Pericardium fibroblast (primary cell): ENCODE measurements at places on chromosomes 6 and 20. TPM values are rescaled to one million over a fixed set of nuclear protein-coding genes. Genes with fewer than 3 reads are reported as not detected.

The ARHGAP40 gene
- not detected in 2 replicates for total RNA-seq

The TULP1 gene
- total RNA-seq, result not detected in 2 replicates

The C6orf15 gene
- not detected in 2 replicates for total RNA-seq

The GMPR gene
- 3.7 and 34.8 TPM in 2 replicates for total RNA-seq

The ZNF391 gene
- 1.1 and 10.0 TPM in 2 replicates for total RNA-seq

The LAMA5 gene
- 41.1 and 63.5 TPM in 2 replicates for total RNA-seq

The PBOV1 gene
- not detected in 2 replicates for total RNA-seq

The C20orf202 gene
- total RNA-seq, result 0.58 TPM in 1 of 2 replicates, not detected in the other

The TREML4 gene
- total RNA-seq, result not detected in 2 replicates

The POLR1H gene
- 23.1 and 26.1 TPM in 2 replicates for total RNA-seq

The ERVFRD-1 gene
- total RNA-seq, result not detected in 2 replicates

The DCBLD1 gene
- 6.8 and 17.9 TPM in 2 replicates for total RNA-seq

The FAM209A gene
- total RNA-seq, result not detected in 2 replicates

The HFE gene
- total RNA-seq, result 6.2 and 8.7 TPM in 2 replicates

The SMLR1 gene
- not detected in 2 replicates for total RNA-seq

The CST7 gene
- total RNA-seq, result not detected in 2 replicates
